ENCODE measurements at places on chromosomes 6 and 20.

DNA sequence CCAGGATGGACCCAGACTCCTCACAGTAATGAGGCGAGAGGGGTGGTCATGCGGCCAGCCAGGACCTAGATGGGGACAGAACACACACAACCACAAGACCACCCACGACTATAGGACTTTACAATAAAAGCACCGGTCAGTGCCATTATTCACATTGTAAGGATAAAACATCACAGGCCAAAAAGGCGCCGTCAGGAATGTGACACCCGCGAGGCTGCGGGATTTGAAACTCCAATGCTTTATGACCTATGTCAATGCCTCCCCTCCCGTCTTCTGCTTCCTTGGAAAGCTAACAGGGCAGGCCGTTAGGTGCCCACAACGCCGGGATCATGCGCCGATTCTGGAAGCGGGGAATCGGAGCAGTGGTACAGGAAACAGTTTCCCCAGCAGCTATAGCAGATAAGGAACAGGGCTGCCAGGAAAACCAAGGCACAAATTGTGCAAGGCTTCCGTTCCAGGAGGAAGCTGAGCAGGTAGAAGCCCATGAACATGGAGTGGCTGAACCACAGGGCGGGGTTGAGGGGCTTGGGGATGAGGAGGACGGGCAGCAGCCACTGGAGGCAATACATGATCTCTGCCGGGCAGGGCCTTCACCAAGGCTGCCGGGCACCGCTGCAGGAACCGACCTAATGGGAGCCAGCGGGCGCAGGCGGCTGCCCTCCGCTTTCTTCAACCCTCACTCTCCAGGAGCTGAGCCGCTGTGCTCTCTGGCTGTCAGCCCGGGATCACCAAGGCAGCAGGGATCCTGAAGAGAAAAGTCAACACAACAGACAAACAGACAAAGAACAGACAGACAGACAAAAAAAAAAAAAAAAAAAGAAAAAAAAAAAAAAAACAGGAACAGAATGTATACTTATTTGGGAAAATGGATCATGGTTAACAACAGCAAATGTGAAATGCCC is 2.2 kb upstream of the NNAT start:
- DNase-seq = no peak

GRCh38 chr6:20608356-20608755 is 74.1 kb downstream of the CDKAL1 start:
- DNase-seq = no peak

GRCh38 chr6:147176795-147177194 is 27.4 kb upstream of the STXBP5 start:
- no peak for DNase-seq

DNA sequence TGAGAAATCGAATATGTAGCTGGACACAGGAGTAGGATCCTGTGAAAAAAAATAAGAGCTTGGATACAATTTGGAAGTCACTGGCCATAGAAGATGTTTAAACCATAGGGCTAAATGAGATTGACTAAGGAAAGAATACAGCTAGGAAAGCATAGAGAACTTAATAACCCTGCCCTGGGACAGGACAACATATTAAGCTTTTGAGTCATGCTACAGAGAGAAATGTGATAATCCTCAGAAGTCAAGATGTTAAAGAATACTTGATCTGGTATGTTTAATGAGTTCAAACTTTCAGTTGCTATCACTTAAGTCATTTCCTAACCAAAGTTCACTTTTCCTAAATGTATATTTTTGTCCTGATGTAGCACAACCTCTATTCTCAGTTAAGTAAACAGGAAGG is 154.6 kb upstream of the TSHZ2 start:
- no peak for DNase-seq

- DNase-seq = no peak
These were observed 51.9 kb upstream of the EDN1 start for GRCh38 chr6:12238219-12238618.

All from amniotic epithelial cell (primary cell).